HT1080 (cell line): ENCODE measurements at places on chromosomes 5 and 9. TPM values are rescaled to one million over a fixed set of nuclear protein-coding genes. Genes with fewer than 3 reads are reported as not detected.

DNA sequence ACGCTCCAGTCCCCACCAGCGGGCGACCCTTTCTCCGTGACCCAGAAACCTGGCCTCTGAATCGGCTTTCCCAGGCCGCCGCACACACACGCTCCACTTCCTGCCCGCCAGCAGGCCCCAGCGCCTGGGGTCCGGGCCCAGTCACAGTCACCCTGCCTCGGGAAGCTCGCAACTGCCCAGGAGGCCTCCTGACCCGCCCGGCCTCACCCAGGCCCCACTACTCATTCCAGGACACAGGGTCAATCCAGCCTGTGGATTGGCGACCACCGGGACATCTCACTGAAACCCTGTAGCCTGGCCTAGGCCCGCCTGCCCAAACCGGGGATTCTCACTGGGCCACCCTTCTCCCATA lies 2.7 kb upstream of the IRX4 start:
- DNase-seq, result no peak

DNA sequence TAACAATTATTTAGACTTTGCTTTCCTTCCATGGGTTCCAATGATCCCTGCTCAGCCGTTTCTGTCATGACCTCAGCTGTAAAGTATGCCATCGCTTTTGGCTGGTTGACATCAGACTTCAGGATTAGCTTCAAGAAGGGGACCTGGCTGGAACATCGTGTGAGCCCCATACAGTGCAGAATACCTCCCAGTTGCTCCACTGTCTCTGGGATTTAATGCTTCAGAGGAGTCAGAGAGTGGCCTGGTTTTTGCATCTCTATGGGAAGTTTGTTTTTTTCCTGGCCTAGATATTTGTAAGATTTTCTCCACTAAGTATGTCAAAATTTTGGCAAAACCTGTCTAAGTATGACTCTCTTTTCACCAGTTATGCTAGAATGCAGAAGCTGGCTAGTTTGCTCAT lies 216.9 kb downstream of the GABBR2 start:
- no peak for DNase-seq

DNA sequence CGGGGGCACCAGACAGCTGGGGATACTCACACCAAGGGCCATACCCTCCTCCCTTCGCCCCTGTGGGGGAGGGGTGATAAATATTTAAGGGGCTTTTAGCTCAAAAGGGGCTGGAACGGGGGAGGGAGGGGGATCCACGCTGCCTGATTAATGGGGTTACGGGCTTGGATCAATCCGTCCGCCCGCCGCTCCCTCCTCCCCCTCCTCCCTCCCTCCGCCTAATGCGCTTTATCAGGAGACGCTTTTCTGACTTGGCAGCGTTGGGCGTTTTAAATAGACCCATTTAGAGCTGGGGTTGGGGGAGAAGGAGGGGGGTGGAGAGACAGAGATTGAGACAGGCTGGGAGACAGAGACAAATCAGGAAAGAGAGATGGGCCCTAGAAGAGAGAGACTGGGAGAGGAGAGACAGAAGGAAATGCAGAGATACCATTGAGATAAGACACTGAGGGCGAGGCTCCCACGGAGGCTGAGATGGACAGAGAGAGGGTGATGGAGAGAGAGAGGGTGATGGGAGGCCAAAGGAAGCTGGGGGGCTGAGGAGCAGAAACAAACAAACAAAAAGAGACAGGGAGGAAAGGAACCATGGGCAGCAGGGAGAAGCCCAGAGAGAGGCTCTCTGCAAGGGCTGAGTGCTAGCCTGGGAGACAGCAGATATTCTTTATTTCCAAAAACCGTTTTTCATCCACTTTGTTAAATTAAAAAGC lies 10.3 kb downstream of the CNTFR start:
- DNase-seq, result no peak

- no peak for DNase-seq
Observed at GRCh38 chr5:113451797-113452196, 17.0 kb upstream of the TSSK1B start.

GRCh38 chr9:503881-504852 lies 289.5 kb downstream of the DOCK8 start:
- peak; percentile 31 for DNase-seq

The MROH2B gene
- total RNA-seq, result 0.08 TPM in 1 of 2 replicates, not detected in the other

The PFN3 gene
- total RNA-seq, result not detected in 2 replicates

The BRD8 gene
- 48.9 and 59.1 TPM in 2 replicates for total RNA-seq
